ENCODE measurements at places on chromosomes 1 and 21.

- no peak for DNase-seq
Observed at GRCh38 chr21:26177187-26177586, 6.6 kb upstream of the APP start.

- no peak for DNase-seq
Observed at GRCh38 chr1:40932006-40932405, 47.5 kb upstream of the CTPS1 start.

DNA sequence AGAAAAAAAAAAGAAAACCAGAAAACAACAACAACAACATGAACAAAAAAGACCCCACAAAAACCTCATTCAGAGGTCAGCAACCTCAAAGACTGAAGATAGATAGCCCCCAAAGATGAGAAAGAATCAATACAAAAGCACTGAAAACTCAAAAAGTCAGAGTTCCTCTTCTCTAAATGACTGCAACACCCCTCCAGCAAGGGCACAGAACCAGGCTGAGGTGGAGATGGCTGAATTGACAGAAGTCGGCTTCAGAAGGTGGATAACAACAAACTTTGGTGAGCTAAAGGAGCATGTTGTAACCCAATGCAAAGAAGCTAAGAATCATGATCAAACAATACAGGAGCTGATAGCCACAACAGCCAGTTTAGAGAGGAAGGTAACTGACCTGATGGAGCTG lies 17.0 kb downstream of the RAB3GAP2 start:
- DNase-seq, result no peak

DNA sequence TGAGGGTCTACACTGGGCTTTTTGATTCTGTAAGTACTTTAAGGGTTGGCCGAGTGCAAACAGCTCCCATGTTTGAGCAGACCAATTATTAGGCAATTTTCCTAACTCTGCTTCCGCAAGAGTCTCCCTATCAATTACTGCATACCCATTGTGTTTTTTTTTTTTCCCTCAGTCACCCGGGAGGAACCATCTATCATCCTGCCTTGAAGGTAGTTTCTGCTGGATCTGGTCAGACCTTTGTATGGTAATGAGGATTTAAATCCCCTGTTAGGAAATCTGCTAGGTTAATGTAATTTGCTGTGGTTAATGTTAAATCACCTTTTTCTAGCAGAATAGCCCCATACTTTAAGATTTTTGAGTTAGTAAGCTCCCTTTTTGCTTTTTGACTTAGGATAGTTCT lies 40.8 kb upstream of the WARS2 start:
- DNase-seq, result no peak

GRCh38 chr1:162279136-162279498 lies 97.5 kb downstream of the SPATA46 start:
- DNase-seq, result no peak

- DNase-seq, result peak; percentile 48
Observed at GRCh38 chr1:113949007-113949406, 19.9 kb downstream of the HIPK1 start.

DNA sequence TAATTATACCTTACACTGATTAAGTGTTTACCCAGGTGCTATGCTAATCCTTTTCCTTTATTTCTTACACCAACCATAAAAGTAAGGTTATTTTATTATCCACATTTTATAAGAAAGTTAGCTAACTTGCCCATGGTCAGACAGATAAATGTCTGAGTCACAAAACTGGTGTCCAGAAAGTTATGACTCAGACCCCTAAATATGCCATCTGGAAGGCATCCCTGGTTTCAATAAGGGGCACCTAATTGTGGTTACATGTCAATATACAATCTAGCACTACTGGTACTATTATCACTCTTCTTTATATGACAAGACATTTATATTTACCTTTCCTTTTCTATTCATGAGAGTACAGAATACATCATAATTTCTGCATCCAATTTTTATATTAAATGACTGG lies 496.5 kb upstream of the ADGRL2 start:
- no peak for DNase-seq

GRCh38 chr1:214187121-214187900 lies 93.6 kb upstream of the SMYD2 start:
- DNase-seq, result no peak

DNA sequence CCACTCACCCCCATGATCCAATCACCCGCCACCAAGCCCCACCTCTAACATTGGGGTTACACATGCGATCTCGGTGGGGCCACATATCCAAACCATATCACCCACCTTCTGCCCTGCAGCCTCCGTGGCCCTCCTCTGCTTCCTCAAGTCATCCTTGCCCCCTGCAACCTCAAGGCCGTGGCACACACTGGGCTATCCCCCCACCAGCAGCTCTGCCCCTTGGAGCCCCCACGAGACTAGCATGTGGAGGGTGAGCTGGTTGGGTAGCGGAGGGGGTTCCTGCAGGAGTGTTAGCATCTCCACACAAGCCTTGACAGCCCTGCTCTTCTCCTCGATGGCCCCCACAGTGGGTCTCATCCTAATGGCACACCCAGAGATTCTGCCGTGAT lies 100.8 kb downstream of the TOMM20 start:
- DNase-seq, result no peak

DNA sequence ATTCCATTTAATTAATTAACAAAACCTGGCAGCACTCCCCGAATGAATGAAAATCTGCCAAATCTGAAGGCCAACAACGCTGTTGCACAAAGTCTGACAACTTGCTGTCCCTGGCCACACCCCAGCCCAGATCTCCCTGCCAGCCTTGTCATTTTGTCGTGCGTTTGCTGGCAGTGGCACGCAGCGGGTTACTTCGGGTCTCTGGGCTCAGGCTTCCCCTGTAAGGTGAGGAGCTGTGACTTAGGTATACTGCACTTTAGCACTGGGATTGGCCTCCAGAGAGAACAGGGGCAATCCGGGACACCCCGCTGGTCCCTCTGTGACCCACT lies 34.3 kb upstream of the SIM2 start:
- no peak for DNase-seq

- DNase-seq, result no peak
Observed at GRCh38 chr1:41768583-41768982, 150.1 kb downstream of the HIVEP3 start.

DNA sequence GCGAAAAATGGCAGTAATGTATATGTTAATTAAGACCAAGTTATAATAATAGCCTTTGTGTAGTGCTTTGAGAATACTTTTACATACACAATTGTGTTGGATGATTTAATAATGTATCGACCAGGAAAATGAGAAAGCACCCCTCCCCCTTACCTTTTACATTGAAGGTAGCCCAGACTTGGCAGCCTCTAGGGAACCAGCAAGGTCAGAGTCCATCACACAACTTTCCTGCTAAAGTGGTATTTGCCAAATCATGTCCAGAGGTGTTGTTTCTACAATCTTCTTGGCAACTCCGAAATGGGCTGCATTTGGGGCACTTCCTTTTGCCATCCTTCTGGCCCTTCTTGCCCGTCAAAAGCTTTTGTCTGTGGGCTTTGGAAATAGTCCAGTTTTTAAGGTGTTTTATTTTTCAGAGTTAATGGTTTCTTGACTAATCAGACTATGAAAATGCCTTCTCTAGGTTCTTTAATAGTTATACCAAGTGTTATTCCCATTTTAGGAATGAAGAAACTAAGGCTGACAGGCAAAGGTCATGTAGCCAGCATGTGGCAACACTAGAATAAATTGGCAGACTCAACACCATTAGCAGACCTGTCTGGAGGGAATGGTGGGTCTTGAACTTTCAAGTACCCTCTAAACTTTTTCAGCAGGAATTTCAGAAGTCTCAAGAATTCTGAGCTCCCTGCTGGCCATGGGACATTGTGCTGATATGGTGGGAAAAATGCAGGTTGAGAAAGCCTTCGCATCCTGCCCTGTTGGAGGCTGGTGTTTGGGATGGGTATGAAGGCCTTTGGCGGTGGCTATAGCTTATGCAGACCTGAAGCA lies 6.8 kb downstream of the ATP1A1 start:
- DNase-seq, result no peak

GRCh38 chr1:117146575-117147340 lies 25.2 kb upstream of the TRIM45 start:
- no peak for DNase-seq

- no peak for DNase-seq
Observed at GRCh38 chr1:39268906-39269305, 64.4 kb downstream of the MACF1 start.

GRCh38 chr1:39370602-39371001 lies 120.8 kb upstream of the BMP8A start:
- DNase-seq, result no peak

- DNase-seq, result no peak
Observed at GRCh38 chr1:84619383-84620102, 45.3 kb upstream of the CTBS start.

GRCh38 chr1:91335603-91336002 lies 69.0 kb downstream of the HFM1 start:
- DNase-seq, result no peak

GRCh38 chr1:63074321-63074720 lies 248.0 kb upstream of the FOXD3 start:
- DNase-seq, result no peak

DNA sequence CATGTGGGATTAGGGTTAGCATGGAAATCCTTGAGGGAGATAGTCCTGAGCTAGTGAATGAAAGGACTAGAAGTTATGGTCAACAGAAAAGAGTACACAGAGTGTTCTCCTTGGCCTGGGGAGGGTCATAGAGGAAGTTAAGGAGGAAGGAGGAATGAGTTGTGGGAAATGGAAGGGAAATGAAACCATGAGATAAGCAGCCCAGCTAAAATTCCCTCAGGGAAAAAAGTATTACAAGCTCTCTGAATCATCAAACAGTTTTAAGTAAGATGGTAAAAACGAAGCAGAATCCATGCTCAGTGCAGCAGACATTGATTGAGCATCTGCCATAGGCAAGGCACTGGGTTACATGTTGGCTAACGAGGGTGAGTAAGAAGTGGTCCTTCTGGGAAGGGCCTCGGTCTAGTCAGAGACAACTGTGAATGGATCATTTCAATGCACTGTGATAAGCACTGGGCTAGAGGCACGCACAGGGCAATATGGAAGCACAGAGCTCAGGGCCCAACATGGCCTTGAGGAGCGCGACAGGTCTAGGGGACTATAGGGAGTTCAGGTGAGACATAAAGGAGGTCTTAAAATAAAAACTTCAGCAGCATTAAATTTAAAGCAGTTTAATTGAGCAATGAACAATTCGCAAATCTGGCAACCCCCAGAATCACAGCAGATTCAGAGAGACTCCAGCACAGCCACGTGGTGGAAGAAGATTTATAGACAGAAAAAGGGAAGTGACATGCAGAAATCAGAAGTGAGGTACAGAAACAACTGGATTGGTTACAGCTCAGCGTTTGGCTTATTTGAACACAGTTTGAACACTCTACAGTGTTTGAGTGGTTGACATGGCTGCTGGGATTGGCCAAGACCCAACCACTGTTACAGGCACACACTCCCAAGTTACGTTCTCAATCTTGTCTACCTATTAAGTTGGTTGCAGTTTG lies 219.5 kb downstream of the HLX start:
- DNase-seq, result no peak

DNA sequence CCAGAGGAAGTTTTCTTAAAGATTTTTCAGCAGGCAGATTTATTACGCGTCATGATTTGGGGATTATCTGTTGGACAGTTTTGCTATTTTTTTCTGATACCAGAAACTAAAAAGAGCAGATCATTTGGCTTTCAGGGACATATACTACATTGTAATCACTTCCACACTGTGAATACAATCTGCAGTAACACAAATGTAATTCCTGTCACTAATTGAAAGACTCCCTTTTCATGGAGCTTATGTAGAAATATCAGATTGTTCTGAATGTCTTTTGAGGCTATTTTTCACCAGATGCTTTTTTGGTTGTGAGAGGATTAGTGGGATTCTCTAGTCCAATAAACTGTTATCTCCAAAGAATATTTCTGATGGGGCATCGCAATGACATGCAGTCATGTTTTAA lies 464.2 kb downstream of the DISC1 start:
- DNase-seq, result no peak

GRCh38 chr1:95384567-95384966 lies 150.6 kb downstream of the RWDD3 start:
- no peak for DNase-seq

- no peak for DNase-seq
Observed at GRCh38 chr21:36654796-36655325, 44.1 kb upstream of the SIM2 start.

DNA sequence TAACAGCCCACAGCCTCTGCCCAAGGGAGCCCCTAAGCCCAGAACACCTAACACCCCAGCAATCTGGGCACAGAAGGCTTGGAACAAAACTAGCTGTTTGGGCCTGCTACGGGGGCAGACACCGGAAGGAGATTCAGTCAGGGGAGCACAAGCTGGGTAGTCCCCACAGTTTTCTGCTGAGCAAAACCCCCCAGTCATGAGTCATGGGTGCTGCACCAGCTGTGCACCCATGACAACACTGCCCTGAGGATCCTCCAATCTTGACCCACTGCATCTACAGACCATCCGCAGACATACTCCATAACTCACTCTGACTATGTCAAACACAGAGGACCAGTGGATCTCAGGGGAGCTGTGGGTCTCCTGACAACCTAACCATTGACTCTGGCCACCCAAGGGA lies 105.1 kb downstream of the LRIG2 start:
- no peak for DNase-seq

- DNase-seq, result no peak
Observed at GRCh38 chr21:31879241-31879650, 6.4 kb downstream of the HUNK start.

DNA sequence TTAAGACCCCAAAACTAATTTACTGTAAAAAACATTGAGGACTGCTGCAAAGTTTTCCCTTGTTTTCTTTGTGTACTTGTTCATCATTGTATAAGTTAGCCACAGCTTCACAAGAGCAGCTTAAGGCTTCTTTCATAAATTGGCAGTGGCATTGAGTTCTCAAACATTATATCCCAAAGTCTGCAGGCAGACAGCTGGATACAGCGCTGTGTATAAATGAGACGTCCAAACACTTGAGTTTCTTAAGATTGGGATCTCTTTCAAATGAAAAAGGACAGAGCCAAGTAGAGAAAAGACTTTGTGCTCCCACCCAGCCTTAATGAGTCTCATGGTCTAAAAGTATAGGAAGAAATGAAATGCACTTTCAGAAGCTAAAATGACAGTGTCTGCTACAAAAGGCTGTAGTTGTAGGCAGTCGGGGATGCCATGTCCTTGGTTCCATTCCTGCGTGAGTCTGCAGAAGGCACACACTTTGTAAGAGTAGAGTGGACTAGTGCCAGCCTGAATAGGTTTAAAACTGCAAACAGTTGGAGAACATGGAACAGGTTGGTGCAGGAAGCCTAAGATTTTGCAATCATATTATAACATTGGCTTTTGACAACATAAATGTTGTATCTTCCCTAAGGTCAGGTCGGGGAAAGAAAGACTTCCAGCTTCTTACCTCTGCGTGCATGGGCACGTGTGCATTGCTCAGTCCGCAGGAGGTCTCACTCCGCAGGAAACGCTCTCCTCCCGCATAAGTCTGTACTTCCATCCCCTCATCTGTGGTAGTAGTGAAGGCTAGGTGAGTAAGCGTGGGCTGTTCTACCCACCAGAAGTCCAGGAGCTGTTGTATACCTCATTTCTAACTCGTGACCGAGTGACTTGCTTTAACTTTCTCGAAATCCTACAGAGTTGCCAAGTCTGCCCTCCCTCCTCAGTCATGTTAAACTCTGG lies 94.4 kb downstream of the CD247 start:
- no peak for DNase-seq

- DNase-seq, result no peak
Observed at GRCh38 chr1:40094466-40095110, 2.5 kb downstream of the PPT1 start.

- no peak for DNase-seq
Observed at GRCh38 chr21:45828580-45829570, 152.7 kb upstream of the COL6A1 start.

All from CD8-positive, alpha-beta T cell (primary cell).